ENCODE measurements at places on chromosomes 2 and 18. TPM values are rescaled to one million over a fixed set of nuclear protein-coding genes. Genes with fewer than 3 reads are reported as not detected.

The GRP gene
- total RNA-seq: 17.5 TPM

The PDE6D gene
- 24.6 TPM for total RNA-seq

The WDSUB1 gene
- 15.2 TPM for total RNA-seq

The HOXD9 gene
- not detected for total RNA-seq

The CERKL gene
- 1.2 TPM for total RNA-seq

The MAB21L4 gene
- not detected for total RNA-seq

All from temporal lobe (tissue), 4 donors.